Lower lobe of right lung (tissue), 2 donors: ENCODE measurements at places on chromosomes 13 and 19. TPM values are rescaled to one million over a fixed set of nuclear protein-coding genes. Genes with fewer than 3 reads are reported as not detected.
A peak's percentile ranks its signal among the peaks of the same experiment; 100 is the strongest.

- no peak for DNase-seq
Observed at GRCh38 chr19:51691074-51691583, 2.0 kb upstream of the SPACA6 start.

DNA sequence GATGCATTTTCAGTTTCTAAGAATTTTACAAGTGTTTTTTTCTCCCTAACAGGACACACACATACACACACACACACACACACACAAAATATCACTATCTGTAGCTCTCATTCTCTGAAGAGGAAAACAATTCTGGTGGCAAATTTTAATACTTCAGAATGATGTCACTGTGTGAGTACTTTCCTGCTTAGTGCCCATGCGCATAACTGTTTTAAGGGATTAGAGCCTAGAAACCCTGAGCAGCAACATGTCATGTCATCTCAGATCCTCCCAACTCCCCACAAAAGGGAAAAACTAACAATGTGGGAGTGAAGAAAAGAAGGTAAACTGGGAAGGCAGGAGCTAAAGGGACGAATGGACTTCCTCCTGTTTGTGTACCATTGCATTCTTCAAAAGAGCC lies 401.2 kb downstream of the SPRY2 start:
- no peak for DNase-seq

DNA sequence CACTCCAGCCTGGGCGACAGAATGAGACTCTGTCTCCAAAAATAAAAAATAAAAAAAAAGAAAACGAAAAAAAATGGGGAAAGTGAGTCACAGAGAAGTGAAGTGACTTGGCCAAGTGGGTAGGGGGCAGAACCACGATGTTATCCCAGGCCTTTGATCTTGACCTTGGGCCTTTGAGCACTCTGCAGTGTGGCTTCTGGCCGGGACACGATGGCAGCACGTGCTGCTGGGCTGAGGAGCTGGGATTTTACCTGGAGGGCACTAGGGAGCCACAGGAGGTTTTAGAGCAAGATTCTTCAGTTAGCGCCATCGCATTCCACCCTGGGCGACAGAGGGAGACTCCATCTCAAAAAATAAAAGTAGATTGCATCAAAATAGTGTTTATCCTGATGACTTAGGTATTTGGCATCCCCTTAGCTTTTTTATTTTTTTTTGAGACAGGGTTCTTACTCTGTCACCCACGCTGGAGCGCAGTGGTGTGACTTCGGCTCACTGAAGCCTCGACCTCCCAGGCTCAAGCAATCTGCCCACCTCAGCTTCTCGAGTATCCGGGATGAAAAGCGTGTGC lies 4.3 kb upstream of the TLE5 start:
- no peak for DNase-seq

GRCh38 chr19:29484876-29485275 lies 40.9 kb upstream of the VSTM2B start:
- peak; percentile 14 for DNase-seq

- no peak for DNase-seq
Observed at GRCh38 chr19:23160766-23161165, 43.9 kb downstream of the ZNF730 start.

DNA sequence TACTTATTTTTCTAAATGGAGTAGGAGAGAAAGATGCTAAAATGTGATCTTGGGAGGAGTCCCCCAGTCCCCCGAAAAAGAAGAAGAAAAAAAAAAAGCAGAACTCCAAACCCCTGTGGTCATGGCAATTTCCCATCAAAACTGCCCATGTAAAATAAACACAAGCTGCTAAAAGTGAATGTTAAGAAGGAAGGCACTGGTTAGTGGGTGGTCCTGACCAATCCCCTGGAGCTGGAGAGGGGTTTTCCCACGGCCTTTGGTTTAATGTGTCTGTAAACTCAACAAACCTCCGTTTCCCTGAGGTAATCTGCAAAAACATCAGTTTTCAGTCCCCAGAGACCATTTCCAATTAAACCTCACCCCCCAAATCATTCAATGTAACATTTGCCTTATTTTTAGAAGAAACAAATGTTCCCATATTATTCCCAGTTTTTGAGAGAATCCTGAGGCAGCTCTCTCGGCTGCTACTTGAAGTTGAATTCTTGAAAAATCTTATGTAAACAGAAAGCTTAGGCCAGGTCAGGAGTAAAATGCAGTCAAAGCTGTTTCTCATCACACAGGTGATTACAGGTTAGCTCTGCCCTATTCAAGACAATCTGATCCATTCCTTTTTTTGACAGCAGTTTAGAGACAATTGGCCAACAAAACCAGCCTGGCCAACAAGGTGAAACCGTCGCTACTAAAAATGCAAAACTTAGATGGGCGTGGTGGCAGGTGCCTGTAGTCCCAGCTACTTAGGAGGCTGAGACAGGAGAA lies 17.0 kb downstream of the RAB3D start:
- no peak for DNase-seq

DNA sequence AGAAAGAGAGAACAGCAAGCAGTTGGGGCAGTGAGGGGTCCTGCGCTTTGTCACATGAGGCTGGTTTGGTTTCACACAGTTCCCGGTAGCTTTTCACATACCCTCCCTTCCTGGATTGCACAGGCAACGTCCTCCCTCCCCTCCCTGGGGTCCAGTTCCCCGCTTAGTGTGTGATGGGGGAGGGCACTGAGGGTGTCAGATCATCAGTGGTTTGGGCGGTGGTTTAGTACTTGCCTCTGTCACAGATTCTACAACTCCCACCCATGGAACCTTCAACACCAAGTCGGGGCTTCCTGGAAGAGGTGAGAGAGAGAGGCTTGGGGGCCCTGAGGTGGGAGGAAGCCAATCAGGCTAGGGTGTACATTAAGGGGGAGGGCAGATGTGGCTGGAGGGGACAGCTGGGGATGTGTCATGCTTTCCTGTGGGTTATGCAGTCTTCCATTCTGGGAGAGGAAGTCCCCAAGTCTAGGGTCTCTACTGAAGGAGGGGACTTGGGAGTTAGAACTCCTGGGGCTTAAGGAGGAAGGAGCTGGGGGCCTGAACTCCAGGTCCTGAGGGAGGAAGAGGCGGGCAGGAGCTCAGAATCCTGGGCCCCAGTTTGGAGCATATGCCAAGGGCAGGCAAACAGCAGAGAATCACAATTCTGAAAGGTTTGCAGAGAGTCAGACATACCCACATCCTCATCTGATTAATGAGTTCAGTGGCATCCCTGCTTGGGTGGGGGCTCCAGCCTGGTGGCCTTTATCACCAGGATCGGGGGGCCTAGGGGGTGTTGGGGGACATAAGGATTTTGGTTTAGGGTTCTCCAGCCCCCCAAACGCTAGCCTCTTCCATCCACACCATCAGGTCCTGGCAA lies at the start of gene NKG7:
TSS of gene NKG7 (minus strand) at position 6 of the 856 bp plus-strand sequence. CDS start 119 bp downstream, outside the sequence.
- no peak for DNase-seq

DNA sequence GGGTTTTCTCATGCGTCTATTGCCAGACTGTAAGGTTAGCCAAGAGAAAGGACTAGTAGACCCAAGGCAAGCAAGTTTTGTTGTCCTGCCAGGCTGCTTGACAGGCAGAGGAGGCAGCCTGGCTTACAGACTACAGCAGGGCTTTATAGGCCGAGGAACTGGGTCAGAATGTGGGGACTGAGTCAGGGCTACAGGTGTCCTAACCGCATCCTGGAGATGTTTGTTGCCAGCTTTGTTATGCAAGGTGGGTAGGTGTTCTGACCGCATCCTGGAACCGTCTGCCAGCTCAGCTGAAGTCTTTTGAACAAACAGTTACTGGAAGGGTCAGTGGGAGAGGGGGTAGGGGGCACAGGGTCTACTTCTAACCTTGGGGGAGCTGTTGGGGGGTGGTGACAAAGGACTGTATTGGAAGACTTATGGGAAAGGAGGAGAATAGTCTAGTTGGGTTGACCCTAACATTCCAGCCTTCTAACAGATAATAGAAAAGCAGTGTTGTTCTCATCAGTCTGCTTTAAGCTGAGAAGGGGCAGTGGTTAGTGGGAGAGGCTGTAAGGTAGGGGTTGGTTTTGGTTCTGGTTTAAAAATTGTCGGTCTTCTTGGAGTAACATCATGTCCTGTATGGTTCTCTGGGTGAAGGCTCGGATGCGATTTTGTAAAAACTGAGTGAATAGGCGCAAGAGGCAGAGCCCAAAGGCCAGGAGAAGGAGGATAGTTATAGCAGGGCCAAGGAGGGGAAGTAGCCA lies 913.8 kb upstream of the SLITRK5 start:
- no peak for DNase-seq

DNA sequence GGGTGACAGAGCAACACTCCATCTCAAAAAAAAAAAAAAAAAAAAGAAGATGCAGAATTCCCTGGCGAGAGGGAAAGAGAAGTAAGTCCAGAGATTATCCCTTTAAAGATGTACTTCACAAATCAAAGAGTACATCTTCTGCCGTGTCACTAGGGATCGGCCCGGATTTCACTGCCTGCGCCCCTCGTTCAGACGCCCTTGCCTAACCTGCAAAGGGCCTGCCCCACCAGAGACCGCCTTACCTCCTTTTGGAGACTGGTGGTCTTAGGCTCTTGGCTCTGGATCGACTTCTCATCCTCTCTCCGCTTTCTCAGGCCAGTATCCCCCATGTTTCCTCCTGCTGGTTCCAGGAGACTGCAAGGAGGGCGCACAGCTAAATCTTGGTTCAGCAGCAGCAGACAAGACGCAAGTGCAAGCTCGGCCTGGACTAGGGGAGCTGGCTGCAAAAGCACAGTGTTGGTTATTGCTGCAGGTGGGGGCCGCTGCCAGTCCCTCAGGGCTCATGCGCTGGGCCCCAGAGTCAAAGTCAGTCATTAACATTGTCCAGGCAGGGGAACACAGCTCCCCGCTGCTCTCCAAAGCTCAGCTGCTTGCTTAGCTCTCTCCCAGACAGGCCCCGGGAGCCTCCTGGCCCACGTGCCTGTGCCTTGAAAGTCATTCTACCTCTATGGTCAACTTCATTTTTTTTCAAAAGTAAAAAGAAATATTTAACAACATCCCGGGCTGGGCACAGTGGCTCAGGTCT lies 1.2 kb downstream of the SLC7A9 start:
- no peak for DNase-seq

GRCh38 chr13:113629866-113630265 lies 28.1 kb downstream of the ATP4B start:
- DNase-seq = peak; percentile 22

DNA sequence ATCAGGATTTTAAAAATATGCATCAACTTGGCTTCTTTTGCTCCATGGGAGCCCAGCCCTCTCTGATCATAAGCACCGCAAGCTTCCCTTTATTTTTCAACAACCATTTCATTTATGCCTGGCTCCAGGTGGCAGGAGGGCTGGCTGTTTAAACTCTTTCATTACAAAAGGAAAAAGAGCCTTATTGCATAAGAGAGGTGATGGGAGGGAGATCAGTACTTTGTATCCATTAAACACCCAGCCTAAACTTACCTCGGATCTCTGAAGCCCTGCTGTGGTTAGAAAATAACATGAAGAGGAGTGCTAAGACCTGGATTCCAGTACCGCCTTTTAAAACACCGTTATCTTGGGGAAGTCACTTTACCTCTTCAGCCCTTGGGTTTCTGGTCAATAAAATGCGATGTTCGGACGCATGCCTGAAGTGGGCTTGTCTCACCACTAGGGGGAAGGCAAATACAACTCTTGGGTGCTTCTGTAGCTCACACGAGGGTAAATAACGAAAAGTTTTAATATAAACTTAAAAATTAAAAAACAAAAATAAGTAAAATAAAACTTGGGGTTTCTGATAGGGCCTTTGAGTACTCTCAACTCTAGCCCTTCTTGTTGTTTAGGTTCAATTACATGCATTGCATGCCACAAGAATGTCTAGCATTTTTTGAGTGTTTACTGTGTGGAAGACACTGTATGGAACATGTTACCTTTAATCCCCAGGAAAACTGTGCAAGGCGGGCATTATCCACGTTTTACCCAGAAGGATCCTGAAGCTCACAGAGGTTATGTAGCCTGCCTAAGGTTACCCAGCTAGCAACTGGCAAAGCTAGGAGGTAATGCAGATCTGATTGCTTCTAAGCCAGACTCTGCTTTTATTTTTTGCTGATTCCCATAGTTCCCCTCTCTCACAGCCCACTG lies 240.3 kb downstream of the LMO7 start:
- DNase-seq = no peak

DNA sequence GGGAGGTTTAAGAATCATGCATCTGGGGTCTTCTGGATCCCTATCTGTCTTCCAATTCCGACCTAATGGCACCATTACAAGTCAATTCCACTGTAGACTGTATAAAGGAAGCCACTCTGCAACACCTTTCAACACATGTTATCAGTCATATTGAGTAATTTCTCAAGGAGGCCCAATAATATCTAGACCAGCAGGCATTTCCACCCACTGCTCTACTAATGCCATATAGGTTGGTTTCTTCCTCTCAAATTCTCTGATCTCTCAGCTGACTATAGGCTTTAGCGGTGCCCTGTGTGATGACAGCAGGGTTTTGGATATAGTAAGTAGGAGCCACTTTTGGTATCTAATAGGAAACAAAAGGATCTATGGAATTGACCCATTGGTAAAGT lies 12.4 kb upstream of the ITM2B start:
- no peak for DNase-seq

- peak; percentile 90 for DNase-seq
Observed at GRCh38 chr13:27621366-27622101, at the start of gene POLR1D. Gene POLR1D (plus strand): TSS chr13:27621892. CDS start chr13:27621984, 92 bp downstream.

GRCh38 chr13:41384749-41385503 lies 72.4 kb upstream of the RGCC start:
- DNase-seq = no peak

DNA sequence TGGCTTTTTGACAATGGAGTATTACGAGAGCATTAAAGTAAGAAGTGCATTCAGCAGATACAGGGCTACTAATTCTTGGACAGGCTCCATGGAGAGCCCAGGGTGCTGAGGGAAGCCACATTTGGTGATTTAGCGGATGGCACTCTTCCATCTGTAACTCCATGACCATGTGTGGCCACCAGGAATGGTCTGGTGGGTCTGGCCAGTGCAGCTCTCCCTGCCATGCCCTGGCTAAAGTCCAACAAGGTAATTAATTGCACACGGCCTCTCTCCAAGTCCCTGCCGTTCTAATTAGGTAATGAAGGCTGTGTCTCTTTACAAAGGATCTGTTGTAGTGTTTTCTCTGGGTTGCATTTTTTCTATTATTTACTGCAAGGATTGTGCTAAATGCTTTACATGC lies 4.3 kb upstream of the ZFR2 start:
- no peak for DNase-seq

DNA sequence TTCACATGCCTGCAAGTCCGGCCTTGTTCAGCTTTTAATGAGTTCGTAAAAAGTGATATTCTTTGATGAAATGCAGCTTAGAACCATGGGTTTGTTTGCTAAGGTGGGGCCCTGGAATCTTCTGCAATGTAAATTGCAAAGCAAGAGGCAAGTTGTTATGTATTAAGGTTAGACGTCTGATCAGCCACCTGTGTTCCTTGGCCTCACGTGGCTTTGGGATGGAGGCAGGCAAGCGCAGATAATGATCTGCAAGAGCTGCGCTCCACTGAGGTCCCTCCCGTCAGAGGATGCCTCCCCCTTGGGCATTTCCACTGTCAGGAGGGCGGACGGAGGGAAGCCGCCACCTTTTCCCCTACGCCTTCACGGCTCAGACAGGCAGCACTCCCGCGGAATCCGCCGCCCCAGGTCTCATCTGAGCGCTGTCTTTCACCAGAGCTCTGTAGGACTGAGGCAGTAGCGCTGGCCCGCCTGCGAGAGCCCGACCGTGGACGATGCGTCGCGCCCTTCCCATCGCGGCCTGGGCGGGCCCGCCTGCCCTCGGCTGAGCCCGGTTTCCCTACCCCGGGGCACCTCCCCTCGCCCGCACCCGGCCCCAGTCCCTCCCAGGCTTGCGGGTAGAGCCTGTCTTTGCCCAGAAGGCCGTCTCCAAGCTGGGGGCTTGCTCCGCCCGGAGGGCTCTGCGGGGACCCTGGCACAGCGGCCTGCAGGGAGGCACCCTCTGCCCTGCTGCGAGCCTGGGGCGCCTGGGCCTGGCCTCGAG lies 110.9 kb downstream of the CRYL1 start:
- no peak for DNase-seq

The SLAIN1 gene
- total RNA-seq = 16.4 TPM

The IGSF23 gene
- total RNA-seq = not detected

The ZNF132 gene
- total RNA-seq = 7.4 TPM

The ZNF177 gene
- total RNA-seq = 2.2 TPM
